NCI-H524 (cell line): ENCODE measurements at places on chromosomes 5 and 9.

GRCh38 chr9:4935001-4935672, 49.9 kb upstream of the JAK2 start:
- DNase-seq: no peak

- no peak for DNase-seq
Measured at GRCh38 chr5:170148430-170149205, 42.9 kb downstream of the FOXI1 start.

DNA sequence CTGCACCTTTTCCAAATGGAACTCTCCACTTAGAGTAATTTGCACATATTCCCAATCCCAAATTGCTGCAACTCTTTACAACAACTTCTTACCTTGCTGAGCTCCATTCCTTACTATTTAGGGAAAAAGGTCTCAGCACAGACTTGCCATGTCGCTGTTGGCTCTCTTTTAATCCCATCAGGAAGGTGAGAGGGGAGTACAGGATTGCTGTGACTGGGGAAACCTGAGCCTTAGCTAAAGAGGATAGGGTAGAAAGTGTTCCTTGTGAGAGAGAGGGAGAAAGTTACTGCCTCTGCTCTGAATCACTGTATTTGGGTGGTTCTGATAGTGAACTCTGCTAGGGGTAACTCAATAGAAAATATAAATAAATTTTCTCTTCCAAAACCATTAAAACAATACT, 43.7 kb upstream of the GABRA1 start:
- DNase-seq: no peak

DNA sequence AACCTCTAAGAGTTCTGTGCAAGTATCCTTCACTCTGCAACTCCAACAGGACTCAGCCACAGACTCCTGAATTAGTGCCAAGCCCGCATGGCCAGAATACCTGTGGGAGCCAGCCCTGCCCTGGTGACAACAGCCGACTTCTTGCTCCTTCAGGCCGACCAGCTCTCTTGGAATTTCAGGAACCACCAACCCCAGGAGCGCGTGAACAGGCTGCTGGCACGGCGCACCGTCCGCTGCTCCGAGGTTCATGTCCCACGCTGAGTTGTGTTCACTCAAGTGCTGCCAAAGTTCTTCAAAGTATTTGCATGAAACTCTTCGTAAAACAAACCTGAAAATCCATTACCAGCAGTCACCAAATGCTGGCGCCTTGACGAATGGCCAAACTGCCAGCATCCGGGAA, 232.8 kb downstream of the NR2F1-AS1 start:
- DNase-seq: no peak

DNA sequence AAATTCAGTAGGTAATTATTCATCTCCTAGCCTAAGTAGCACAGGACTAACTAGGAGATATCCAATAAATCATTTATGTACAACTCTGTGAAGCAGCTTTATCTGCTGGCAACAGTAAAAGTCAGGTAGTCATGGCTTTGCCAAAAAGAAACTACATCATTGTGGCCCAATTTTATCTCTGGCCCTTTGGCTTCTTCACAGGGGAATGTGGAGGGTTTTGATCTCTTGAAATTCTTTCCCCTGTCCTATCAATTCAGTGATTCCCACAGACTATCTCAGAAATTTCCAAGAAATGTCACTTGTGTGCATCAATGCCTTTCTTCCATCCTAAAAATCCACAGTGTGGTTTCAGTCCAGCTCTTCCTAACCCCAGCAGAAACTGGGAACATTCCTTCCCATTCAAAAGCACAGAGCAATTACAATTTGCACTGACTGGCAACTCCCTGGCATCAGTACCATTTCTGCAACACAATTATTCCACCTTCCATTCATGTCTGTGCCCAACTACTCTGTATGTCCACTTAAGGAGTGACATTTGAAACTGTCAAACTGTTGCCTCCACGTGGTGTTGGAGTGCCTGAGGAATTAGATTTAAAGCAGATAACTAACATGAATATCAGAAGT, 6.6 kb downstream of the CDC14B start:
- DNase-seq: peak; percentile 22

GRCh38 chr5:154868702-154869101, 10.3 kb downstream of the CNOT8 start:
- peak; percentile 4 for DNase-seq

DNA sequence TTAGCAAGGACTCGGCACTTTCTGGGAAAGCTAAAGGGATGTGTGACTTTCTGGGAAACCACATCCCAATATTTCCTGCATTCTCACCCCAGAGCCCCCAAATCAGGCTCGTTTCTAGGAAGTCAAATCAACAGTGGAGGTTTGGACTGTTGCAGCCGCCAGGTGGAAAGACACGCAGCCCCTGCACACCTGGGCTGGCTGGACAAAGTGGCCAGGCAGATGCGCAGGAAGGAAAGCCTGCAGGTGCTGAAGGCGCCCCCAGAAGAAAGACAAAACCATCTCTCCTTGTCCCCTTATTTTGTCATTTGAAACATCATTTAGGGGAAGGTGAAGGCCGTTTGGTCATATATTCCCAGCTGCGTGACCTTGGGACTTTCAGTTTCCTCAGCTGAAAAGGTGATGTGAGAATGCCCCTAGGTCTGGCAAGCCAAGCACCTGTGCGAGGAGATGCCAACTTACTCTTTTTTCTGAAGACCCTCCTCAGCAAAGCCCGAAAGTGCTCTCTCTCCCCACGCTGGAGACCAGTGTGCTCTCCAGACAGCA, 97.9 kb upstream of the CPEB4 start:
- no peak for DNase-seq

DNA sequence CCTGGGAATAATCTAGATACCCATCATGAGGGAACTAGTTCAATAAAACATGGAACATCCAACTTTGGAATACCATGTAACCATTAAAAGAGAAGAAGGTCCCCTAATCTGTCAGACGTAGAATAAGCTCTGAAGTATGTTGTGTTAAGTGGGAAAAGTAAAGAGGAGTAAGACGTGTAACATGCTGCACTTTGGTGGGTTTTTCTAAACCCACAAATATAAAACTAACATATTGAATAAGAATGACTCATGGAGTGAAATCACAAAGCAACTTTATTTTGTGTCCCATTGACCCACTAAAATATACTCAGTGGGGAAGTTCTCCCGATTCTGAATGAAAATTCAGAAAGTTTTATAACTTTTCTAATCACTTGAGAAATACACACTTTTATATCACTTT, 67.9 kb upstream of the PIK3R1 start:
- DNase-seq: no peak

GRCh38 chr5:58015175-58015574, 444.7 kb downstream of the PLK2 start:
- no peak for DNase-seq

DNA sequence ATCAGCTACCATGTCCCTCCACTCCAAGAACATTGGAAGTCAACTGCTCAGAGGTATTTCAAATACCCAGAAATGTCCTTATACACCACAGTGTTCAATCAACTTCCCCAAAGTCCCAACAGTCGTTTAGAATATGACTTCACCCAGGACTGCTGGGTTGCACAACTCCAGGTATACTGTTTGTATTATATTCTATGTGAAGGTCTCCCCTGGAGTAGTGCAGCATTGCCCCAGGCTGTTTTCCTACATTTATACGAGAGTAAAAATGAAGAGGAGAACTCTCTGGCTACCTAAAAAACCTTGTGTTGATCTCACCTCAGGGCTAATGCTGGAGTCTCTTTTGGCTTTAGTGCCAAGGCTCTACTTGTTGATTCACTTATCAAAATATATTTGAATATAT, 183.6 kb upstream of the MAP3K1 start:
- no peak for DNase-seq

- no peak for DNase-seq
Measured at GRCh38 chr9:27586304-27586703, 13.0 kb upstream of the C9orf72 start.

DNA sequence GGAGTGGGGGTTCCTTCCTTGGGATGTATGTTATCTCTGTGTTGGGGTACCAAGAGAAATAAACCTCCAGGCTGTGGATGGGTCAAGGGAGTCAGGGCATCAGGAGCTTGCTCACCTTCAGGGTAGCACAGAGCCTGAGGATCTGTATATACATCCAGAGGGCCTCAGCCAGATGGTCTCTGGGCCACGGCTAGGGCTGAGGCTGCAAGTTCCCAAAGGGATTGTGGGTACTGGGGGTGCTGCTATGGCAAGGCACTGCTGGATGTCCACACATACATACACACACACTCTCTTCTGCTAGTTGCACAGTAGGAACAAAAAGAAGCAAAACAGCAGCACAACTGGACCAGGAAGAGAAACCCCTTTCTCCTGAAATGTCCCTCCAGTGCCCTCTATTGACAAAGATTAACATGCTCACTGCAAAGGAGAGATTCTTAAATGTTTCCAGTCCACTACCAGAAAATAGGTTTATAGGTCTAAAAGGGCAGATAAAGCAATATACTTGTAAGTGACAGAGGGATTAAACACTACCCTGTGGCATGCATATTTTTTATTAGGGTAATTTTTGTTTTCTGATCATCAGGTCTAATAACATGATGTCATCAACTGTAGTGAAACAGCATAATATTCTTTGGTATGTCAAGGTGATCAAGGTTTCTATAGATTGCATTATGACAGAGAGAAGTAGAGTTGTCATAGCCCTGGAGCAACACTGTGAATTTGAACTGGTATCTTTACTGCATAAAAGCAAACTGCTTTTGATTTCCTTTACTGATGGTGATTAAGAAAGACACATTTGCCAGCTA, 56.3 kb upstream of the KCNN2 start:
- peak; percentile 20 for DNase-seq

DNA sequence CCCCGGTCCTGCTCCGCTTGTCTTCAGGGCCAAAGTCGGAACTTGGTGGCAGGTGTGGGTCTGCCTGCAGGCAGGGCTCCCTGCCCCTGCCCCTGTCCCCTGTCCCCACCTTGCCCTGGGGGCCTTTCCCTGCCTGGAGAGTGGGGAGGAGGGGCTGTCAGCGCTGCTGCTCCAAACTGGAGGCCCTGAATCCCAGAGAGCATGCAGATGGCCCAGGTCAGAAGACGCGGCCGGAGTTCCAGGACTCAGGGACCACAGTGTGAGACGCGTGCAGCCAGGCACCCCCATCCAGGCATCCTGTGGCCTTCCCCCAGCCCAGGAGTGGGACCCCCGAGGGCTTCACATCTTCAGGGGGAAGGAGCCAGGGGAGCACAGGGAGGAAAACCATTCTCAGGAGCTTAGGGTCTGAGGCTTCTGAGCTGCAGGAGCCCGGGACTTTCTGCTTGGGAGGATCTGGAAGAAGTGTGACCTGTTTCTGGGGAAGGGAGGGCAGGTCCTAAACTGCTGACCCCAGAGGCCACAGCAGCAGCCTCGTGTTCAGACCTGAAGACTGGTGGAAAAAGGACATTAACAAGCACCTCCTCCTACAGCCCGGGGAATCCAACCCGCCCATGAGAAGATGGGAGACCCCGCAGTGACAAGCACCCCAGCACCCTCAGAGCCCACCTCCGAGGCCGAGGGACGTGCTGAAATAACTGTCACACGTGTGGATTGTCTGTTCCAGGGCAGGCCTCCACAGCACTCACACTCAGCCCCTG, 38.0 kb downstream of the RASGEF1C start:
- no peak for DNase-seq

GRCh38 chr5:99827136-99827535, 708.0 kb upstream of the FAM174A start:
- DNase-seq: no peak

- DNase-seq: peak; percentile 81
Measured at GRCh38 chr9:17609312-17610005, 30.6 kb downstream of the SH3GL2 start.

- no peak for DNase-seq
Measured at GRCh38 chr9:86491468-86492266, 137.5 kb upstream of the TUT7 start.

DNA sequence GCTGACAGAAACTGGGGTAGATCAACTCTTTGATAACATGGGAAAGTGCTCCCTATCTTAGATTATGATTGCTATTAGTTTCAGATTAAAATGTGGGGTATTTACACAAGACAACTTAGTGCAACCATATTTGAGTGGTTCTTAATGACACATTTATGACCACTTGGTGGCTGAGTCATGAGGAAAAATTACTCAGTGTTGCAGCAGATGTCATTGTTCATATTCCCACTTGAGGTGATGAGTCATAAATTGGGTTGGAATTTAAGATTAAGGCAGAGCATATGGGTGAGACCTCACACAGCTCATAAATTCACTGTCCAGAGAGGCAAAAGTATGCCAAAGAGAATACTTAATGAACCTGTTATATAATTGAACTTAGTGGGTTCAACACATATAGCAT, 408.3 kb downstream of the DMRT2 start:
- peak; percentile 87 for DNase-seq

DNA sequence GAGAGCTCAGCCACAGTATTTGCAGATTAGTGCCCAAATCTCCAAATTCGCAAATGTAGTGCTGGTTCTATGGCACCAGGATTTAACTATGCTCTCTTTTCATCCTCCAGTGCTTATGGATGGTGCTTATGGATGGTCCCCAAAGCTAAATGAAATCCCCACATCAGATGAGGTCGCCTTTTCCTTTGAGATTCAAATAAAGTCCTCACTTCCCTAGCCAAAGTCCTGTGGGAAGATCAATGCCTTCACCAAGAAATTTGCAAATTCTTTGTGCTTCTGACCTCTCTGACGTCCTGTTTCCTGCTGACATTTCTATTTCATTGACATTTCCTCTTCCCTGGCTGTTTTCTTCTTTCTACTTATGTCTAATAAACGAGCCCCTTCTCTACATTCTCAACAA, 1077.0 kb upstream of the C9orf72 start:
- DNase-seq: no peak

GRCh38 chr5:39102684-39103155, 28.5 kb upstream of the RICTOR start:
- no peak for DNase-seq
